ENCODE measurements at places on chromosomes 13 and 19.

DNA sequence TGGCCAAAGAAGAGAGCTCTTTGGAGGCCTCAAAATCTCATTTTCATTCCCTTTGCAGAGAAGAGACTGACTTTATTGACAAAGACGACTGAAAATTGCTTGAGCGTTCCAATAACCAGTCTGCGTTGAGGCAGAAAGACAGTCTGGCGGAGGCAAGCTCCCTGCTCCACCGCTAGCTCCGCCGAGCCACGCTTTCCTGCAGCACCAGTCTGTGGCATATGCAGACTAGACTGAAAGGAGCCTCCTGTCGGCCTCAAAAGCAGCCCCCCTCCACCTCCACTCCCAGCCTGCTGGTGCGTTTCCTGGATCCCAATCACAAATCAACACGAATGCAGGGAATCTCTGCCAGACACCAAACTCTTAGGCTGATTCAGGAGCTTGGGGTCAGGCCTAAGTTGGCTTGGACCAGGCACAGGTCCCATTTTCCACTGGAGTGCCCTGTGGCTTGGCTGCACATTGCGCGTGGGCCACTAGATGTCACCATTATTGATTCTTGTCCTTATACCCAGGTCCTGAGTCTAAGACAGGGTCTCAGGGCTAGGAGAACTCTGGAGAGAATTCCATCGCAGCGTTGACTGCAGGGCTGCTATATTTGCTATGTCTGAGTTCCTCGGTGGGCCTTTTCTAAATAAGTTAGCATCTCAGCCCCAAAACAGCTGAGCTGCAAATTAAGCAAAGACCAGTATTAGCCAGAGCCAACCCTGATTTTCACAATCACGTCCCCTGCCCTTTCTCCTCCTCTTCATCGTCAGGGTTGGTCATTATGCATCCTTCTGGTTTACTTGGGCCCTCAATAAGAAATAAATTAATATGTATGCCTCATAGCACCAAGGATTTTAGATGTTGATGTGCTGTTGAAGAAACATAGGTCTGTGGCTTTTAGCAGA is 5.2 kb upstream of the ZNF507 start:
- peak; percentile 60 for DNase-seq

DNA sequence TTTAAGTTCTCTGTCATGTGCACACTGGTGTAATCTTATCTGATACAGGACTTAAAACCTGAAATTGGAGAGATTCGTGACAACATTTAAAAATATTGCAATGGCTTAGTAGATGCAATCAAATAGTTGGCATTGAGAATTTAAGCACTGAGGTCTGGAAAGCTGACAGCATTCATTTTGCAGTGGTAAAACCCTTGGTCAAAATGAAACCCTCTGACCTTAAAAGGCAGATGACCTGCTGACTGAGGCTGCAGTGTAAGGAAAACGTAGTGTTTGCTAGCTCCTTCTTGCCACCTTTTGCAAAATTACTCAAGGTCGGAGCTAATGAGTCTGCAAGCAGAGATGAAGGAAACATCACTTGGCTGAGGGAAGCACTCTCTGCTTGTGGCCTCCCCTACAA is 150.6 kb downstream of the KCTD12 start:
- no peak for DNase-seq

DNA sequence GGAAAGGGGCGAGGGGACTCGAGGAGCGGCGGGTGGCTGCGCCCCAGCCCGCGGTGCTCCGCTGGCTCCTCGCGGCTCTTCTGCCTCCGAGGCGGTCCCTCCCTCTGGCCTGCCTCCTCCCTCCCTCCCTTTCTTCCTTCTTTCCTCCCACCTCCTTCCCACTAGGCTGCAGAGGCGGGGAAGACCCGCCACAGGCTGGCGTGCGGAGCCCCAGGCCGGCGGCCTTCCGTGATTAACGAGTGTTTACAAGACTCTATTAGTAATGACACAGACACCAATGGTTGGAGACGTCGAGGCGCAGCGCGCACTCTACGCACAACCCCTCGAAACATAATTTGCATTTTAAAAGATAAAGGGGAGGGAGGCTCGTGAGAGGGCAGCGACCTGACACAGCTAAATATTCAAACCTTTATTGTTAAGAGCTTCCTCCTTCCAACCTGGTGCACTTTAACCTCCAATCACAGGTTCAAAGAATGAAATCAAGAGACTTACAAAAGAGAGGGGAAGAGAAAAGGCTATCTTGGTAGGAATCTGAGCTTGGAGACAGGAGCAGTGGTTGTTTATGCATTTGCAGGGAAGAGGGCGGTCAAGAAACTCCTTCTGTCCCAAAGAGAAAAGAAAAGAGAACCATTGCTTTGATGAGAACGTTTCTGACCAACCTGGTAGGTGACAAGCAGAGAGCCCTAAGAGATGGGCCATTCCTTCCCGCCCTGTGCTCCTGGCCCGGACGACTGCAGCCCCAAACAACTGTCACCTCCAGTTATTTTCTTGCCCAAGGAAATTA is at the start of gene CDX2:
CDX2 (minus strand) TSS at position 234 of the 784 bp plus-strand sequence. CDS start 309 bp downstream, outside the sequence.
- no peak for DNase-seq

GRCh38 chr19:10667867-10668266 is 13.7 kb downstream of the ILF3 start:
- DNase-seq, result no peak

- peak; percentile 91 for DNase-seq
Observed at GRCh38 chr19:18542941-18543813, at the start of gene FKBP8. Gene FKBP8 (minus strand): TSS chr19:18543573. CDS start chr19:18541970, 1,603 bp downstream.

- DNase-seq, result no peak
Observed at GRCh38 chr13:79070343-79070974, 335.6 kb downstream of the RBM26 start.

- no peak for DNase-seq
Observed at GRCh38 chr19:40717325-40717879, 490 bp downstream of the ITPKC start.

DNA sequence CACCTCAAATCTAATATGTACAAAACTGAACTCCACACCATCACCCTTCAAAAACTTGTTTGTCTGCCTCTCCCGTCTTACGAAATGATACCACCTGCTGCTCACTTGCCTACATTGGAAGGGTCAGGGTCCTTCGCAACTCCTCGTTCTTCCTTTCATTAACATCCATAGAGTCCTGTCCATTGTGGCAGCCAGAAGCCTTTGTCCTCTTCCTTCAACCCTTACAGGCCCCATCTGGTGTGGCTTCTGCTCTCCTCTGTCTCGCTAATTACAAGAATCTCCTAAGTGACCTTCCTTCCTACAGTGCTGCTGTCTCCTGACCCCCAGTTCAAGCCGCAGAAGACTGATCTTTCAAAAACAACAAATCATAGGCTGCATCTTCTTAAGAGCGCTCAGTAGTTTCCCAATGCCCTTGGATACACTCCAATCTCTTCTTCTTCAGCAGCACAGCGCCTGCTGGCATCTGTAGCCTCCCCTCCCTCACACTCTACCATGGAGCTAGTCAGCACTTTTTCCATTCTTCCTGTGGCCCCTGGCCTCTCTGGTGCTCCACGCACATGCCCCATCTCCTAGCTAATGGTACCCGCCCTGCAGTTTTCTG is 382.7 kb downstream of the LIG4 start:
- no peak for DNase-seq

DNA sequence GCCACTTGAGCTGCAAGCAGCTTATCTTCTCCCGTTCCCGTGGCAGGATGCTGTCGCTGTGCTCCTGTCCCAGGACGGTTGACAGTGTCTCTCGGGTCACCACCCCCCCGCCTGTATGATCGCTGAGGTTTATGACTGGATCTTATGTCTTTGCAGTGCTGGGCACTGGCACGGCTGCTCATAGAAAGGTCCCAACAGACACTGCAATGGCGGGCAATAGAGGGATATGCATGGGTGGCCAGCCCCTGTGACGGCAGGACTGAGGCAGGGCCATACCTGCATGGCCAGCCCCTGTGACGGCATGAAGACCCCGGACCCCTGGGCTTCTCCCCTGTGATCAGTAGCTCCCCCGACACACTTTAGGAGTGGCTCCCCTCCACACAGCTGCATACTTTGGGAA is 307.2 kb downstream of the TEX29 start:
- DNase-seq, result no peak

DNA sequence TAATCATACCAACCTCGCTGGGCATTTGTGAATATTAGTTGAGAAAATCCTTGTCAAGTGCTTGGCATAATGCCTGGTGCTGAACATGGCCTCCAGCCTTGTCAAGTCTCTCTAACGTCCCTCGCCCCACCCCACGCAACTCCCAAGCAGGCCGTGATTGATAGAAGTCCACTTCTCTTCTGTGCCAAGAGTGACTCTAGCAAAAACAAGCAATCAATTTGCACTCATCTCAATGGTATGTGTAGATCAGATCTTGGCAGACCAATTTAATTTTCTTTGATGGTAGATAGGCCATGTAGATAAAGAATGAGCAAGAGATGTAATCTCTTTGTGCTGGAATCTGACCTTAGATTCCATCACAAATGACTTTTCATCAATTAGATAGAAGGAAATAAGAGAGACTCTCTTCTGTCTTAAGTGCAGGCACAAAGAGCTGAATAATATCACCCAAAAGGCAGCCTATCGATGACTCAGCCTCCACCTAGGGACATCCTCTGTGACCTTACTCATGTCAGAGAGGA is 31.0 kb upstream of the KATNAL1 start:
- DNase-seq, result peak; percentile 80
